ENCODE measurements at places on chromosomes 13 and 19. TPM values are rescaled to one million over a fixed set of nuclear protein-coding genes. Genes with fewer than 3 reads are reported as not detected.
A peak's percentile ranks its signal among the peaks of the same experiment; 100 is the strongest.

- H3K27ac ChIP-seq = no peak overlapping the region
- no peaks in the 10 kb centered on the region for H3K36me3 ChIP-seq
- H3K4me1 ChIP-seq = no peaks in the 10 kb centered on the region
- no peak overlapping the region for H3K4me3 ChIP-seq
- no peak for DNase-seq
These were observed 23.1 kb downstream of the SLC6A16 start for GRCh38 chr19:49301866-49302252.

- H3K36me3 ChIP-seq = no peaks in the 10 kb centered on the region
- no peak overlapping the region for H3K27ac ChIP-seq
- DNase-seq = no peak
- no peak overlapping the region for H3K4me3 ChIP-seq
- H3K27me3 ChIP-seq = no peaks in the 10 kb centered on the region
These were observed 66.5 kb upstream of the ANKRD10 start for GRCh38 chr13:110981379-110981778.

DNA sequence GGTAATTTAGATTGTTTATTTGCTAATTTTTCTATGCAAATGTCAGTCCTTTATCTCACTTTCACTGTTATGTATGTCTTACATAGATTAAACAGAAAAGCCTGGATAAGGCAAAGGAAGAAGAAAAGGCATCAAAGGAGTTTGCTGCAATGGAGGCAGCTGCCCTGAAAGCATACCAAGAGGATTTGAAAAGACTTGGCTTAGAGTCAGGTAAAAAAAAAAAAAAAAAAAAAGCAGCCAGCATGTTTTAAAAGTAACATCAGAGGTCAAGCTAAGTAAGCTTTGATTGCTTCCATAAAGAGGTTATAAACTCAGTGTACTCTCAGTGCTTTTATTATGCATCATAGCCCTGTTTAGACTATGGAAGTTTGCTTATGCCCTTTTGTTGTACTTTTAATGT, 3.8 kb downstream of the WBP4 start:
- H3K27ac ChIP-seq = peak overlapping the region; percentile 86
- peaks cover 36% of the 10 kb centered on the region for H3K4me1 ChIP-seq
- peaks cover 23% of the 10 kb centered on the region for H3K36me3 ChIP-seq

DNA sequence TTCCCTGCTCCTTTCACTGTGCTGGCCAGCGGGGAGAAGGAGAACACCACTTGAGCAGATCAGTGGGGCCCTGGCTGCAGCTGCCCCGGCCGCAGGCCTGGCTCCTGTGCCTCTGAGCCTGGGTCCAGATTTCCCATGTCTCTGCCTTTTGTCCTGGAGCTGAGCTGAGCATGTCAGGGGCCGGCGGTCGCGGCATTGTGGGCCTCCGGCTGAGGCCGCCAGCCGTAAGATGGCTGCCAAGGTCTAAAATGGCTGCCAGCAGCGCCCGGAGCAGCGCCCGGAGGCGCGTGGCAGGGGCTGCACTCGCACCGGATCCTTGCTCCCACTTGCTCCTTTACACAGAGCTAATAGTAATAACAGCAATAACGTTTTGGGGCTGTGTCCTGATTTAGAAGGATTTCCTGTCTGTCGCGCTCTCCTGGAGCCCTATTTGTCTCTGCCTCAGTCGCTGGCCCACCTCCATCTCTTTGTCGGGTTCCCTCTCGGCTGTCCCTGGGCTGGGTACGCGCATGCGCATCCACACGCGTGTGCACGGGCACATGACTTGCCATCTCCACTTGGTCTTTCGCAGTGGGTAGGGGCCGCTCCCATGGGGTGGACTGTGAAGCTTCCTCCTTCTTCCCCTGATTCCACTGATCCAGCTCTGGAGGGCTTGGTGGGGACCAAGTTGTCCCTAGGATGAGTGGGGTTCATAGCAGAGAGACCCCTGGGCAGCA, 32.1 kb downstream of the LYL1 start:
- DNase-seq = no peak
- H3K27ac ChIP-seq = 0 out of 2 replicates have a peak overlapping the region, but pooled peaks have one; percentile 14
- H3K36me3 ChIP-seq = peaks cover 9% of the 10 kb centered on the region
- H3K4me3 ChIP-seq = no peak overlapping the region

GRCh38 chr19:42596391-42597072, 1.8 kb upstream of the CEACAM8 start:
- no peaks in the 10 kb centered on the region for H3K4me1 ChIP-seq
- H3K4me3 ChIP-seq = no peak overlapping the region
- no peak for DNase-seq
- peaks cover 28% of the 10 kb centered on the region for H3K27me3 ChIP-seq

DNA sequence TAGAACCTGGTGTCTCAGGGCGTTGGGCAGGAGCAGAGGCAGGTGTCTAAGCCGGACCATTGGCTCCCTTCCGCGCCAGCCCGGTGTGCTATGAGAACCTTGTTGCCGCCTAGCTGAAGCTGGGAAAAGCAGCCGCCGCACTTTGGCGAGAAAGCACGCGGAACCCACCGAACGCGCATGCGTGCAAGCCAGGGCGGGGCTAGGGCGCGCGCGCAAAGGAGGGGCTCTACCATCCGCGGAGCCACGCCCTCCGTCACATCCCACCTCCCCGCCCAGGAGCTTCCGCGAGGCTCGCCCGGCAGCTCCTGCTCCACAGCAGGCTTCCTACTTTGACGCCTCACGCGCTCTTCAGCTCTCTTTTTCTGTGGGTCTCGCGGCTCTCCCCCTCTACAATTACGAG, 51.3 kb downstream of the WDR87 start:
- no peak for DNase-seq
- no peak overlapping the region for H3K27ac ChIP-seq
- H3K27me3 ChIP-seq = peaks cover 3% of the 10 kb centered on the region
- H3K4me1 ChIP-seq = no peaks in the 10 kb centered on the region
- H3K36me3 ChIP-seq = no peaks in the 10 kb centered on the region

DNA sequence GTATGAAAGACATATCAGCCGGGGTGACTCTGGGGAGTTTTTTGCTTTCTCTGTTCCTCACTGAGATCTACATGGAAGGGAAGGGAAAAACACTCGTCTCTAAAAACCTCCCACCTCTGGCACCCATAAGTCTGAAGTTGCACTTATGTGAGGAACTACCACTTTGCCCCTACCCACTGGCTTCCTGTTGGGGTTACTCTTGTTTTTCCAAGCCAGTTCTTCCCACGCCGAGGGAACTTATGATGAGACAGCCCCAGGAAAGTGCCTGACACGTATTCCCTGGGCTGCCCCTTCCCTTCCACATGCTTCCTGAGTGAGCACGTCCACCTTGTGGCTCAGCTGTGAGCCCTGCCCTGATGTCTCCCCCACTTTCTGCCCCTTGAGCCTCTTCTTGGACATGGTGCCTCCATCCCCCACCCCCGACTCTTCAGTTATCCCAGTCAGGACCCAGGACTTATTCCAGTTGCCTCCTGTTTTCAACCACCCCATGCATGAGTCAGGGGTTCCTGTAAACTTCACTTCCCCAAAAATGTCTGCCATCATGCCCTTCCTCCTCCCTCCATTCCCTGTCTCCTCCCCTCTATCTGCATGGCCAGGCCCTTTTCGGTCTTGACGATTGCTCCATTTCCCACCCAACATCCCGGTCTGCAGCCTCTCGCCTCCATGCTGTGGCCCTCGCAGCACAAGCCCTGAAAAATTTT, 5.1 kb upstream of the SIGLEC7 start:
- no peak overlapping the region for H3K4me3 ChIP-seq
- DNase-seq = no peak
- H3K4me1 ChIP-seq = no peaks in the 10 kb centered on the region

DNA sequence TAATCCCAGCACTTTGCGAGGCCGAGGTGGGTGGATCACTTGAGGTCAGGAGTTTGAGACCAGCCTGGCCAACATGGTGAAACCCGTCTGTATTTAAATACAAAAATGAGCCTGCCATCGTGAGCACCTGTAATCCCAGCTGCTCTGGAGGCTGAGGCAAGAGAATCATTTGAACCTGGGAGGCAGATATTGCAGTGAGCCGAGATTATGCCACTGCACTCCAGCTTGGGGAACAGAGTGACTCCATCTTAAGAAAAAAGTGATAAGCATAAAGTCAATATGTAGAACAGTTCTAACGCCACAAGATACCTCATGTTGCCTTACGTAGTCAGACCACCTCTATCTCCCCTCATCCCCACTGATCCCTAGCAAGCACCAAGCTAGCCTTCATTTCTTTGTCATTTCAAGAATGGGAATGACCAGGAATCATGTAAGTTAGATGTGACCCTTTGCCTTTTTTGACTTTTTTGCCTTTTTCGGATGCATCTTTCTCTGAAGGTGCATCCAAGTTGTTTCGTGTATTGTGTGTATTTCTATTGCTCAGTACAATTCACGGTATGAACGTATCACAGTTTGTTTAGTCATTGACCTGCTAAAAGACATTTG, 6.4 kb downstream of the RPL21 start:
- DNase-seq = no peak
- peaks cover 53% of the 10 kb centered on the region for H3K36me3 ChIP-seq
- H3K4me3 ChIP-seq = peak overlapping the region; percentile 11
- peaks cover 74% of the 10 kb centered on the region for H3K4me1 ChIP-seq
- H3K27ac ChIP-seq = peak overlapping the region; percentile 62

DNA sequence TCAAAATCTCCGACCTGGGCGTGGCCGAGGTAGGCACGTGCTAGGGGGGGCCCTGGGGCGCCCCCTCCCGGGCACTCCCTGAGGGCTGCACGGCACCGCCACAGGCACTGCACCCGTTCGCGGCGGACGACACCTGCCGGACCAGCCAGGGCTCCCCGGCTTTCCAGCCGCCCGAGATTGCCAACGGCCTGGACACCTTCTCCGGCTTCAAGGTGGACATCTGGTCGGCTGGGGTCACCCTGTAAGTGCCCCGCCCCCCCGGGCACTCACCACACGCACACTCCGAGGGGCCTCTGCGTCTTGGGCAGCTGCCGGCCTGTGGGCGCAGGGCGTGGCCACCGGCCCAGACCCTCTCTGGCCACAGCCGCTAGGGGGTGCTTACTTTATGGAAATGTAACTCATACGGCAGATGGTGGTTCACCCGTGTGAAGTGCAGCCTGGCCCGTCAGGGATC, 14.9 kb downstream of the STK11 start:
- no peaks in the 10 kb centered on the region for H3K36me3 ChIP-seq

- no peak for DNase-seq
- H3K36me3 ChIP-seq = no peaks in the 10 kb centered on the region
- H3K4me1 ChIP-seq = peaks cover 13% of the 10 kb centered on the region
These were observed 27.2 kb downstream of the GPX4 start for GRCh38 chr19:1130771-1131717.

- peaks cover 9% of the 10 kb centered on the region for H3K36me3 ChIP-seq
- H3K4me3 ChIP-seq = 0 out of 2 replicates have a peak overlapping the region, but pooled peaks have one; percentile 19
- peak overlapping the region; percentile 70 for H3K27ac ChIP-seq
- H3K27me3 ChIP-seq = no peaks in the 10 kb centered on the region
These were observed 472.1 kb downstream of the DIAPH3 start for GRCh38 chr13:59691501-59692066.

DNA sequence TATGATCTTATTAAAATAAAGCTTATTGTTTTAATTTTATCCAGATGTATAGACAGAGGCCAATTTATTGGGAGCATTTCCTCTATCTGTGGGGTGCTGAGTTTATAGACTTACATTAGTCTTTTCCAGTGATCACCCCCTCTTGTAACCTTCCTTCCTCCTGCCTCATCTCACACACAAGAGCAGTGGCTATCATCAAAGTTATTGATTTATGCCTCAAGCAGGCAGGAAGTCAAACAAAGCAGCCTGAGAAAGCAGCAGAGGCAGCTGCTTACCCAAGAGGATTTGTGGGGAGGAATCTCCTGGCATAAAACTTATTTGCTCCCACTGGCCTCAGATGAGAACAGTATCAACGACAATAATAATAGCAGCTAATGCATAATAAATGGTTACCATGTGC, 26.3 kb upstream of the DCLK1 start:
- H3K27me3 ChIP-seq = peaks cover 3% of the 10 kb centered on the region
- H3K27ac ChIP-seq = no peak overlapping the region
- no peaks in the 10 kb centered on the region for H3K4me1 ChIP-seq
- H3K4me3 ChIP-seq = no peak overlapping the region

GRCh38 chr19:12139269-12139668, 881 bp downstream of the ZNF20 start:
- DNase-seq = no peak
- peak overlapping the region; percentile 98 for H3K4me3 ChIP-seq

DNA sequence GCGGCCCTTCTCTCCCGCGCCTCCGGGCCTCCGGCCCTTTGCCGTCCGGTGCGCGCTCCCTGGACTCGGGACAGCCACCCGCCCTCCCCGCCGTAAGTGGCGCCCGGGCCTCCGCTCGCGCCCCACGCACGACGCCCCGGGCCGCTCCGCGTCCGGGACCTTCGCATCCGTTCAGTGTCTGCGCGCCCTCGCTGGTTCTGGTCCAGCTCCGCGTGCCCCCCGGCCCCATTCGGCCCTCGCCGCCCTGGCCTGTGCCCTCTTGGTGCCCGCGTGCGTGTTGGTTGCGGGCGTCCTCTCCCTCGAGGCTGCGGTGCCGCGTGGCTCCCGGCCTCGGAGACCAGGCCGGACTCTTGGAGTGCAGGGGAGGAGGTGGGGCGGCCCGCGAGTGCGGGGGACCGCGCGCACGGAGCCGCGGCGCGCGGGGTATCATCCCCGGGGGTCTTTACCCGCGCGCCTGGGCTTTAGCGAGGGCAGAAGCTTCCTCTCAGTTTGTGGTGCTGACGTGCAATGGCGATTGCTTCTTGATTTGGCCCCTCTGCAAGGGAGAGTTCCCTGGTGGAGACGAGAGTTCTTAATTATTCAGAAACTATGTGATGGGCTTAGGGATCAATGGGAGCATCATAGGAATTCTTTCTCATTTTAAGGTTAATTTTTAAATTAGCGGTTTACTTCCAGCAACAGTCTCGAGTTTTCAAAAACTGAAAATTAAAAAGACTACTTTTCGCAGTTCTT, 757 bp downstream of the WASF3 start:
- H3K4me1 ChIP-seq = peaks cover 19% of the 10 kb centered on the region
- peak overlapping the region; percentile 65 for H3K27ac ChIP-seq
- no peak for DNase-seq
- H3K36me3 ChIP-seq = peaks cover 5% of the 10 kb centered on the region
- peak overlapping the region; percentile 95 for H3K4me3 ChIP-seq

- peak; percentile 98 for DNase-seq
- peaks cover 41% of the 10 kb centered on the region for H3K4me1 ChIP-seq
- H3K36me3 ChIP-seq = no peaks in the 10 kb centered on the region
- peak overlapping the region; percentile 99 for H3K27ac ChIP-seq
These were observed 41.9 kb downstream of the ADPRHL1 start for GRCh38 chr13:113411216-113412023.

GRCh38 chr13:74128156-74128767, 5.9 kb downstream of the KLF12 start:
- peak overlapping the region; percentile 80 for H3K4me3 ChIP-seq
- H3K27me3 ChIP-seq = no peaks in the 10 kb centered on the region
- H3K27ac ChIP-seq = peak overlapping the region; percentile 84
- H3K4me1 ChIP-seq = peaks cover 57% of the 10 kb centered on the region
- peak; percentile 19 for DNase-seq

The TNNI3 gene
- not detected for total RNA-seq

The AP1M2 gene
- total RNA-seq = not detected

The PTGER1 gene
- total RNA-seq = 0.58 TPM

The SEMA6B gene
- 0.18 TPM for total RNA-seq

The ZNF492 gene
- 0.18 TPM for total RNA-seq

The APOC4 gene
- not detected for total RNA-seq

The IRS2 gene
- total RNA-seq = 8.9 TPM

The SLC8A2 gene
- not detected for total RNA-seq

The CLEC17A gene
- not detected for total RNA-seq

The PSG3 gene
- total RNA-seq = not detected

The ZNF560 gene
- 0.28 TPM for total RNA-seq

The TTYH1 gene
- total RNA-seq = not detected
